Fibroblast of lung (primary cell): ENCODE measurements at places on chromosomes 6 and 20.

DNA sequence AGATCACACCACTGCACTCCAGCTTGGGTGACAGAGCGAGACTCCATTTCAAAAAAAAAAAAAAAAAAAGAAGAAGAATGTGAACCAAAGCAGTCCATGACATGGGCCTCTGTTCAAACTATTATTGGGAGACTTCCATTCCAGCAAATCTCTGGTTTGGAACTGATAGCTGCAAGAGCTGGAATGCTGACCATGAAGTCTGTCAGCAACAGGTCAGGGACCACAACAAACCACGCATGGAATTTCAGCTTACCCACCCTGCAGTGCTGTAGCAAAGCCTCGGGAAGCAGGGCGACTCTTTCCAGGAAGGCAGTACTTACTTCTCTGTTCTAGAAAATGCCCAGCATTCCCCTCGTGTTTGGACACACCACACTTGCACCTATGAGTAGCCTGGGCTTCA lies 34.1 kb upstream of the TBC1D7 start:
- DNase-seq, result peak; percentile 18

DNA sequence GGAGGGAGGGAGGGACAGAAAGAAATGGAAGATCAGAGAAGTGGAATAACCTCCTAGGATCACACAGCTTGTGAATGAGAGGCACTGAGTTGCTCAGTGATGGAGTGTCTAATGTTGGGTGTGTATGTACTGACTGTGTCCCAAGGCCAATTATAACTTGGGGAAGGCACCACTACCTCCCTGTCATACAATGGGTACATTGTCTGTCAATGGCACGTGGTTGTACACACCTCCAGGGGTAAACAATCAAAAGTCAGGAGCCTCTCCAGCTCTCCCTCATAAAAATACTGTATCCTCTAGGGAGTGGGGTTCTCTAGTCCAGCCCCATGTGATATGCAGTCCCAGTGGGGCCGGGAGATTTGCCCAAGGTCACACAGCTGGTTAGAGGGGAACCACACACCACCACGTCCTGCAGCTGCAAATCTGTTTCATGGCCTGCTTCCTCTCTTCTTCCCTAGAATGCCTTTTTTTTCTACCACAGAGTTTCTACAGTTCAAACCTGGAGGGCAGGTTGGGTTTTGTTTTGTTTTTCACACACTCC lies 112.5 kb downstream of the SNX5 start:
- DNase-seq, result peak; percentile 44

DNA sequence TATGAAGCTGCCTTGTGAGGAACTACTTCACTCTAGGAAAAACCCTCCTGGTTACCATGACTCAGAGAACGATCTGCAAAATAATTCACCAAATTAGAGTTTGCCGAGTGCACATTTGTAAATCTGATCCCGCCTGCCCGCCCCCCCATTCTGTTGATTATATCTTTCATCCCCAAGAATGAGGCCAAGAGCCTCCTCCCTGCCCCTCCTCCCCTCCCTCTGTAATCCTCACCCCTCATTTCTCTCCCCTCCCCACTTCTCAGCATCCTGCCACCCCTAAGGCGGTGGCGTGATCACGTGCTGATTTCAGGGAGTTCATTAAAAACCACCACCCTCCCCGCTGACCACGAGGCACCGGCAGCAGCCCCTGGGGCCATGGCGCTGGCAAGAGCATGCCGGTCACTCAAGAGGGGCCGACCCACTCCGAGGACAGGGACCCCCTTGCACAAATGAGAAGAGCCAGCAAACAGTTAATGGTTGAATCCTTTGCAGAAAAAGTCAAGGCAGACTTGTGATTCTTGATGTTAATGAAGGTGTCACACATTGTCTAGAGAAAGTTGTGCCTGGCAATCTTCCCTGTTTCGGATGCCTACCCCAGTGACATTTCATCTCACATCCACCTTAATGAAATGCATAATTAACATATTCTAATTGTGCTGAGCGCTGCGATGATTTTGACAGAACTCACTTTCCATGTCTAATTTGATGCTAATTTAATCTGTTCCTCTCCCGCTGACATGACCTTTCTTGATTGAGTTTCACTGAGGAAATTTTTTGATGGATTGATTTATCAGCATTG lies 247.9 kb downstream of the ZNF217 start:
- no peak for DNase-seq

DNA sequence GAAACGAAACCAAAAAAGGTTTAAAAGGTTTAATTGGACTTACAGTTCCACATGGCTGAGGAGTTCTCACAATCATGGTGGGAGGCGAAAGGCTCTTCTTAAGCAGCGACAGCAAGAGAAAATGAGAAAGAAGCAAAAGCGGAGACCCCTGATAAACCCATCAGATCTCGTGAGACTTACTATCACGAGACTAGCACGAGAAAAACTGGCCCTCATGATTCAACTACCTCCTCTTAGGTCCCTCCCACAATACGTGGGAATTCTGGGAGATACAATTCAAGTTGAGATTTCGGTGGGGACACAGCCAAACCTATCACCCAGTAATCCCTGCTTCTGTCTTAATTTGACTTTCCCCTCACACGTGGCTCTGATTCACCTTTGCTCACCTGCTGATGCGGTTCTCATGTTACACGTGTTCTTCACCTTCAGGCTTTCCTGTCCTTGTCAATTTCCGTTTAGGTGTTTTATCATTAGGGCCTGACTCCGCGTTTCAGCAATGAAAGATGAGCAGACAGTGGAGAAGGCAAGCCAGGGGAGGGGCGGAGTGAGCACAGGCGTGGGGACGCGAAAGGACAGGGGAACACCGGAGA lies 57.1 kb downstream of the AGPAT4 start:
- no peak for DNase-seq

DNA sequence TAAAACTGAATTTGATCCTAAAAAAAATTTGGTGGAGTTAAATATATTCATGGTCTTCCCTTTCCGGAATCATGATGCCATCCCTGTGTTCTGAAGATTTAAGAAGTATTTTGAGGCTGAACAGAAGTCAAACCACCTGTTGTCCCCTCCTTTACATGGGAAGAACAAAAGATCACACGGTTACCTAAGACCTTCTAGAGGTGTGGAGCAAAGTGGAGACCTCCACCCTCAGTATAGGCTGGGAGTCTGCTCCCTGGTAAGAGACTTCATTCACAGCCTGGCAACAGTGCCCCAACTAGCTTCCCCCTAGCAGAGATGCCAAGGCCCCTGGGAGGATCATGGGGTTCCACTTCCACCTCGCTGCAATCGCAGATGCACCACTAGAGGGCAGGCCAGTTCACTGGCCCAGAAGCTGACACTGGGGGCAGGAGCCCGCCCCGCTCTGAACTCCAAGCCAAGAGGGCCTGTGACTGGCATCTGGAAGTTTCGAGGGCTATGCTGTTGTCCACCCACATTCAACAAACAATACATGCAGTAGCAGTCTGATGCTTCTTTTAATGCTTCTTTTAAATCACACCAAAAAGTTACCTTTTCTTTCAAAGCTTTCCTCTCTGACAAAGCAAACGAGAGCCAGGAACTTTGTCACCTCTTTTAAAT lies 19.5 kb upstream of the UBE2J1 start:
- peak; percentile 36 for DNase-seq

- no peak for DNase-seq
These were observed 59.5 kb upstream of the VGLL2 start for GRCh38 chr6:117205876-117206275.

DNA sequence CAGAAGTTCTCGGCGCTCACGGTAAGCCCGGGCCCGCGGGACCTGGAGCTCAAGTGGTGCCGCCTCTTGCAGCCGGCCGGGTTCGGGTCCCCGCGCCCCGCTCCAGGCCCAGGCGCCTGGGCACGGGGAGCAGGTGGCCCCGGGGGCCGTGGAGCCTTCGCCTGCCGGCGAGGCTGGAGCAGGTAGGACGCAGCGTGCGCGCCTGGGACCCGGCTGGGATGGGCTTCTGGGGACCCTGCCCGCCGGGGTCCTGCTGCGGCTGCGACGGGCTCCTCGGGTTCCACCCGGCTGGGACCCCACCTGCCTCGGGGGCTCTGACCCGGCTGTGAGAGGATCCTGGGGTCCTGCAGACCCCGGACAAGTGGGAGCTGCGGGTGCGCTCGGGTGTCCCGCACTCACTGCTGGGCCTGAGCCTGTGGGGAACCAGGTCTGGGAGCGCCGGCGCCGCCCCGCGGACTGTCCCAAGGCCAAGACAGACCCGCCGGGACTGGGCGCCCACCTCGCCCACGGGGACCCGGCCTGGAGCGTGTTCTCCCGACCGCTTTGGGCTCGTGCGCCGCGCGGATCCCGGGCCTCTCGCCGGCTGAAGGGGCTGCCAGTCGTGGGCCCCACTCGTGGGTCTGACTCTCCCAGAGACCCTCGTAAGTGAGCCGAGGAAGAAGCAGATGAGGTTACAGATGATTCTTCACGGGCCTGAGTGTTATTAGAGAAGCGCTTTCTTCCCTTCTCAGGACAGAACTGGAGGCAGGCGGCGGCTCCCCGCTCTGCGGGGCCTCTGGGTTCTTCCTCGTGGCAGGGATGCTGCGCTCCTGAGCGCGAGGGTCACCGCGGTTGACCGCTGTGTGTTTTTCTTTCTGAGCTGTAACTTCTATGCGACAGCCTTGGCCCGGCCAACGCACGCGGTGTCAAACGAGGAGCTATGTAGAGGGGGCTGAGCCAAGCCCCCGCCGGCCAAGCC lies 729 bp downstream of the SMOC2 start:
- no peak for DNase-seq

GRCh38 chr6:165231177-165231576 lies 78.2 kb downstream of the C6orf118 start:
- no peak for DNase-seq

DNA sequence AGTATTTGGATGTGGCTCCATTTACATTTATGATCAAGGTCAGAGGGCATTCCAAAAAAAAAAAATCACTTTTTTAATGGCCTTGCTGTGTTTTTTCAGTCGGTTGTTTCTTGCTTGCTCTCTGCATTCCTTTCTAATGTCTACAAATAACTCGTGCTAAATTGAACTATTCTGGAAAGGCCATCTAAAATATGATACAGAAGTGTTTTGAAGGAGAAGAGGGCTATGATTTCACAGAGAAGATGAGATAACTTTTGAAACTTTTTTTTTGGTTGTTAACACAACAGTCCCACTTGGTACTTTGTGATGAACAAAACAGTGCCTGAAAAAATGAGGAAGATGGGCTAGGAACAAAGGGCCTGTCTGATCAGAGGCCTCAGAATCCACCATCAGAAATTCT lies 156.1 kb upstream of the SMLR1 start:
- DNase-seq, result no peak

DNA sequence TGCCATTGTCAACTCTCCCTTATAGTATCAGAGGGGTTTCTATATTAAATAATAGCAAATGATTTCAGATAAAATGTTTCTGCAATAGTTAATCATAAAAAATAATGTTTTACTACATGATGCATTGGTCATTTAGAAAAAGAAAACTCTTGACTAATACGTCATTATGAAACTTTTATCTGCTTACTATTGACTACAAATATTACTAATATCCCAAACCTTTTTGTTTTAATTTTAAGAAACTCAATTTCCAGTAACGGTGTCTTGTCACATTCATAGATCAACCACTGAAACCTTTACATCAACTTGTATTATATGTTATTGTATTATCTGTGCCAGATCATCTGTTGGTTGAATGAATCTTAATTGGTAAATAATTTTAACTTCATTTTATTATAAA lies 482.9 kb upstream of the SLC35B3 start:
- no peak for DNase-seq

DNA sequence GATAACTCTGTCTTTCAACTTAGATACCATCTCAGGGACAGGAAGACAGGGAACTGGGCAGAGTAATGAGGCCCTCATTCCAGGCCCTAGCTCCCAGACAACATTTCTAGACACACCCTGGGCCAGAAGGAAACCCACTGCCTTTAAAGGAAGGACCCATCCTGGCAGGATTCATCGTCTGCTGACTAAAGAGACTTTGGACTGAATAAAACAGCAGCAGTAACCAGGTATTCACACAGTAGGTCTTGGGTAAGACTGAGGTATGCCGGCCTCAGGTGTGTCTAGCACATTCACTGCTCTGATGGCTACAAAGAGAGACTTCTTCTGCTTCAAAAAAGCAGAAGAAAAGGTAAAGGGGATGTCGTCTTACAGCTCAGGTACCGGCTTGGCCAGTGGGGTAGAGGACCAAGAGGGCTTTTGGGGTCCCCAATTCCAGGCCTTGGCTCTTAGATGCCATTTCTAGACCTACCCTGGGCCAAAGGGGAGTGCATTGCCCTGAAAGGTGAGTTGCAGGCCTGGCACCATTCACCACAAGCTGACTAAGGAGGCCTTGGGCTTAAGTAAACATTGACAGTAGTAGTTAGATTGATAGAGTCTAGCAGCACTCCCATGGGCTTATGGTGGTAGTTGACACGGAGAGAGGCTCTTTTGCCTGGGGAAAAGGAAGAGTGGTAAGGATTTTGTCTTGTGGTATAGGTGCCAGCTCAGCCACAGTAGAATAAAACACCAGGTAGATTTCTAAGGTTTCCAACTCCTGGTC lies 13.4 kb downstream of the SNX14 start:
- peak; percentile 19 for DNase-seq

GRCh38 chr6:72916906-72917305 lies 295.0 kb downstream of the KCNQ5 start:
- DNase-seq, result no peak

GRCh38 chr6:28580475-28580874 lies 54.8 kb downstream of the GPX5 start:
- DNase-seq, result no peak

GRCh38 chr6:3650076-3650958 lies 101.2 kb downstream of the PXDC1 start:
- no peak for DNase-seq
